ENCODE measurements at places on chromosomes 6 and 20.

- DNase-seq = no peak
Observed at GRCh38 chr6:158047127-158047518, 65.5 kb downstream of the SYNJ2 start.

DNA sequence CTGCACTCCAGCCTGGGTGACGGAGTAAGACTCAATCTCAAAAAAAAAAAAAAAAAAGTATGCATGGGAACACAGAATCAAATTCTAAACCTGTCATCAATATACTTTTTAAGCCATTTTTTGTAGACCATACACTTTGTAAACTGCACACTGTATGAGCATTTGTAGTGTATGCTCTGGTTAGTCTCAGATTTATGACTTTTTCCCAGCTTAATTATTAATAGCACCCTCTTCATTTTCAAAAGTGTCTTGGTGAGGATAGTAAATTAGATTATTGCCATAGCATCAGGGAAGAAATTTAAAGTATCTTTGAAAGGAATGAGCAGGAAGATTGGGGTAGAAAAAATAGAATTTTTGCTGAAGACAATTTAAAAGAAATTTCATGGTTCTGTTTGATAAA is 330.8 kb upstream of the RSPO3 start:
- no peak for DNase-seq

GRCh38 chr20:32018269-32019155 is 8.3 kb downstream of the CCM2L start:
- no peak for DNase-seq

DNA sequence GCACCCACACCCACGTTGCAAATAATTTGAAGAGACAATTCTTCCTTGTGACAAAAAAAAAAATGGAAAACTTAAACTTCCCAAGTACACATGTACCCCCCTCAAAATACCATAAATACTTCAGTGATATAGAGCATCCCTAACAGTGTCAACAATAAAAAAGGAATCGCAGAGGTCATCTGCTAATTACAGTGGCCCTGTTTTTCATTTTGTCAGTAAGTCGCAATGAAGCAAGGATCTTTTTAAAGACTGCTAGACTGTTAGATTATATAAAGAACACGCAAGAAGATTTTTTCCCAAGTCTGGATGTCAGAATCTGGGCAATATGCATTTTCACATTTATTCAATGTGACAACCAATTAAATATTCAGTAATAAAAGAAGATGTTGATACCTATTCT is 93.9 kb downstream of the EPB41L2 start:
- DNase-seq = no peak

DNA sequence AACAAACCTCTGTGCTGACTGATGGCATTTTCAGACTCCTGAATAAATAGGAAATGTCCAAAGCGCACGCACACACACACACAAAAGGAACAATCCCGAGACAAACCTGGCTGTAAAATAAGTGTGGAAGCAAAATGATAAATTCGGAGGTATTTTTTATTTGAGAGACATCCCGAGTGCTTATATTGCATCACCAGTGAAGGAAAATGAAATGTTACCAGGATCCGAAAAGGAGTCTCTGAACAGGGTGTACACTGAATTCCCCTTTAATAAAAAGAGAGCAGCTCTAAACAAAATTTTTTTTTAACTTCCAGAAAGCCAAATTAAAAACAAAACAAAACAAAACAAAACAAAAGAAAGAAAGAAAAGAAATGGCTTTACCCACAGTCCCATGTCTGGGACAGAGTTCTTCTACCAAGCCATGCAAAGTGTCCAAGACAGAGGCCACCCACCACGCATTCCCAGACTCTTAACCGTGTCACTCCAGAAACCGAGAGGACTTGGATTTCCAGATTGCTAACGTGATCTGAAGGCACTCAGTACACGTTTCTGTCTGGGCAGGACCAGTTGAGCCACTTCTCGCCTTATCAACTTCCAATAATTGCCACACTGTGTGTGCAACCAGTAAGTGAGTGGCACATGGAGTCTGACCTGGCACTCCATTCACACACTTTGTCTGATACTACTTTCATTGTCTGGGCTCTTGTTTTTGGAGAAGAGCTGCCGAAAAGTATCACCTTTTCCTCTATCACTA is 817 bp downstream of the ME1 start:
- DNase-seq = no peak

GRCh38 chr6:38149531-38149930 is 330.0 kb downstream of the ZFAND3 start:
- no peak for DNase-seq

DNA sequence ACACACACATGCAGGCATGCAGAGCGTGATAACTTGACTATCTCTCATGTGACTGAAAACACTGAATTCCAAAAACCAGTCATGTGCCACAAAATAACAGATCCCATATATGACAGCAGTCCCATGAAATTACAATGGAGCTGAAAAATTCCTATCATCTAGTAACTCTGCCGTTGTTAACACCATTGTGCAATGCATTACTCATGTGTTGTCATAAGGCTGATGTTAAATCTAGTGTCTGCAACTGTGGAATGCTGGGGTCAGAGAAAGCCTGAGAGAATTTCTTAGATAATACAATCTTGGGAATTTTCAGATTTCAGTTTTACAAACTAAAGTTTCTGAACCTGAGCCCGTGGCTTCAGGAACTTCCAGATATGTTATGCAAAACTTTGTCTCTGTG is 70.2 kb downstream of the LYRM4 start:
- peak; percentile 41 for DNase-seq

GRCh38 chr6:33632558-33633039 is 11.5 kb downstream of the ITPR3 start:
- no peak for DNase-seq

DNA sequence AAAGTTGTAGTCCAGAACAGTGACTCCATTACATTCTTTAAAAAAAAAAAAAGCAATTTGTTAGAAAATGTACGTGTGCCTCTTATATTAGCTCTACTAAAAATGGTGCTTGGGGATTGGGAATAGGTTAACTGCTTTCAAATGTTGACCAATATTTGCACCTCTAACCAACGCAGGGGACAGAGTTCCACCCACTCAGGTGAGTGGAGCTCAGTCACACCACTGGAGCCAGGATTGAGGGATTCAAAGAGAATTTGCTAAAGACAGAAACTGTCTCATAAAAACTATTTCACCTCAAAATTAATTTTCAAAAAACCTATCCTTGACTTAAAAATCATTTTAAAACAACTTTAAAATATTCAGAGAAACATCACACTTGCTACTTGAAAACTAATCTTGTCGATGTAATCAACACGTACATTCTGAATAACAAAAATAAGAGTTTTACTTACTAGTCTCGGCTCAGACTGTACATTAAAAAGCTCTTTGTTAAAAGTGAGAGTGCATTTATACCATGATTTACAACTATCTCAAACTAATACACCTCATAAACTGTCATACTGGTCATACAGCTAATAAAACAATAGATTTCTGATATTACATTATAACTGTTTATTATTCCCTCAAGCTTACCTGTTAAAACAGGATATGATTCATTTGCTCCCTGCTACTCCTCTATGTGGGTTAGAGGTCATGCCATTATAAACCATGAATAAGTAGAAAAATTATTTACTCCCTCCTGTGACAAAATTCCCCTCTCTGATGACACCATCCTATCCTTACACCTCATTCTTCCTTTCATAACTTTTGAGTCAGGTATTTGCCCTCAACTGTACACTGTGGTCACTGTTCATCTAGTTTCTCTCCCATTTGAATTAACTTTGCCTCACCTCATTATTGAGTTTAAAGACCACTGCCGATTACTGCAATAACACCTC is 88.6 kb downstream of the PDE10A start:
- DNase-seq = no peak

DNA sequence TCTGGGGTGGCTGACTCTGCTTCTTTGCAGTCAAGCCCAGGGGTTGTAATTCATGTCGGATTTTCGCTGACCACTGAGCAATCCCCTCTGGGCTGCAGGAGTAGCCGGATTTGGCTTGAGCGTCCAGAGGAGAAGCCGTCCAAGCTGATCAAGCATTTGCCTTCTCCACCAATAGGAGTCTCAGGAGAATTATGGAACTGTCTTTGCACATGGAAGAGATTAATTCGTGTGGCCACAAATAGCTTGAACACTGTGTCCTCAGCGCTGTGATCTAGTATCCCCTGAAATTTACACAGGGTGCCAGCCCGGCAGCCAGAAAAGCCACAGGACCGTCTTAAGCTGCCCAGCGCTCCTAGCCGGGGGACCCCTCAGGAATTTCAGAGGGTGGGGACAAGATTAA is 37.1 kb downstream of the EYA2 start:
- DNase-seq = no peak

- no peak for DNase-seq
Observed at GRCh38 chr6:148967011-148967520, 220.2 kb downstream of the UST start.

- no peak for DNase-seq
Observed at GRCh38 chr20:22241609-22242008, 342.8 kb downstream of the FOXA2 start.

- DNase-seq = no peak
Observed at GRCh38 chr20:61445138-61445537, 193.1 kb downstream of the CDH4 start.

DNA sequence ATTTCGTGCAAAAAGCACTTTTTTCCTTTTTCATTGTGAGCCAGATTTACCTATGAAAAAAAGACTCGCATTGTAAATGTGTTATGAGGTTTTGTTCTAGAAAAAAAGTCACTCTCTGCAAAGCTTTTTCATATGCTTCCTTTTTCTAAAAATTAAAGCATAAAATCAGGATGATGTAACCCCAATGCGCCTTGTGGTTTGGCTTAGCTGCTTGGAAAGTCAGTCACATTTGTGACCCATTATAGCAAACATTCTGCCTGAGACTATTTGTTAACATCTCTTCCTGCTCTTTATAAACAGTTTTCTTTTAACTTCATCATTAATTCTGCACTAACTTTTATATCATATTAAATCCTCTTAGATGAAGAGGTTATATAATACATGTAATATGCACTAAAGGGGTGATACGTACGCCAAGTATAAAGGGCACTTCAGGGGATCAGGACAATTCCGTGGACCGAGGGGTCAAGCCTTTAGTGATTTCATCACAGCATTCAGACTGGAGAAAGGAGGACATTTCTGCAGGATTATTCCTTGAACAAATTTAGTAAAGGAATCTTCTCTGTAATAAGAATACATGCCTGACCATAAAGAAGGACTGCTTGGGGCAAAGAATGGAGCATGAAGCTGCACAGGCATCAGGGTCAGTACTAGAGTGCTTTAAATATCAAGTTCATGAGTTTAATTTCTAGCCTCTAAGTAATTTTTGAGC is 48.1 kb upstream of the SMLR1 start:
- no peak for DNase-seq

DNA sequence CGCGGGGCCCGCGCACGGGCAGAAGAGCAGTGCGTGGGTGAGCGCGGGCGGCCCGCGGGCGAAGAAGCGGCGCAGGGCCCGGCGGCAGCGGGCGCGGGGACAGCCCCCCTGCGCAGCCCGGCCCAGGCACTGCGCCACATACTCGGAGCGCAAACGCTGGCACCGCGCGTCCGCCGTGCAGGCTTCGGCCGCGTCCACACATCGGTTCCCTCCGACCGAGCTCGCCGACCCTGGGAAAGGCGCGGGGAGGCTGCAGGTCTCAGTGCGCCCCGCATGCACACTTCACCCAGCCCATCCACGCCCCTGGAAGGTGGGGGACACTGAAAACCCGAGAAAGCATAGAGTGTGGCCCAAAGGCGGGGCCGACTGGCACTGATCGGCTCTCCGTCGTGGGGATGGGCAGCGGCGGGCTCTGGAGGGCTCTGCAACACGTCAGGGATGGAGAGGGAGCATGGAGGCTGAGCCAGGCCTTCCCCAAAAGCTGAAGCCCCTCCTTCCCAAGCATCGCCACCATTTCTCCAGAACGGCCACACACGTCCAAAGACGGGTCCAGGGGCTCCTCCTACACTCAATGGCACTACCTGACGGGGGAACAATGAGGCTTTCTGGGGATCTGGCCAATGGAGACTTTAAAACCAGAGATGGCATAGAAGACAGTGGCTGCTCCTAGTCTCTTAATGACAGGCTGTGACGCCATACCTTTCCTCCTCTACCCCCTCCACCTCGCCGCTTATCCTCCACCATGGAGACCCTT is 2.0 kb downstream of the GFRA4 start:
- DNase-seq = no peak

GRCh38 chr6:7139835-7140470 is 32.2 kb downstream of the RREB1 start:
- DNase-seq = no peak

DNA sequence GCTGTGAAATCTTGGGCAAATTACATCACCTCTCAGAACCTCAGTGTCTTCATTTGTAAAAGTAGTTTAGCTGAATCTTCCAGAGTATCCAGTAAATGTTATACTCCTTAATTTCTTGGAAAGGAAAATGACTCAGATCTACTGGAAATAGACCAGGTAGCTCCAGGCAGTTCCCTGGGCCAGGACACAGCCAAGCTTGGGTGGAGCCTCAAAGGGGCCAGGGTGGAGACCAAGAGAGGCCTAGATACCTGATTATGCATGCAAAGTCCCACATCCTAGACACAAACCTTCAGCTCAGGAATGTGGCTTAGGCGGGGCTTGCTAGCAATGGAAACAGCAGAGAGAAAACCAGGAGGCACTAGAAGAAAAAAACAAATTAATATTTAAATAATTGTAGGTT is 272.8 kb downstream of the MAFB start:
- DNase-seq = no peak

GRCh38 chr6:157941101-157941863 is 40.4 kb upstream of the SYNJ2 start:
- DNase-seq = no peak

GRCh38 chr20:51272401-51272800 is 249.5 kb upstream of the KCNG1 start:
- no peak for DNase-seq

DNA sequence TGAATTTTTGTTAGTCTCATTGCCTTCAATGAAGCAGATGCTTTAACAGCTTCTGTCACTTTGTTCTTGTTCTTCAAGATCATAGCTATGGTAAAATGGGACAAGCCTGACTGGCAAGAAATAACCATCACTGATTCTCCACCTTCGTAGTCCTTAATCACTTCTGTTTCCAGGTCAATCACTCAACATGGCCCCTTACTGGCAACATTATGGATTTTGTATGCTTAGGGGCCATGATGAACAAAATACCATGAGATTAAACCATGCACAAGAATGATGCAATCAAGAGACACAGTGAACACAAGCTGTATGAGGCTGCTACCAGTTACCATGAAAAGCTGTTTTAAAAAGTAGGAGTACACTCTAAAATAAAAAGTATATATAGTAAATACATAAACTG is 32.8 kb downstream of the ADNP start:
- DNase-seq = no peak

- no peak for DNase-seq
Observed at GRCh38 chr20:20832715-20833114, 120.3 kb upstream of the RALGAPA2 start.

GRCh38 chr6:13334953-13335352 is 6.6 kb upstream of the TBC1D7 start:
- DNase-seq = no peak

All from brain pericyte (primary cell).